ENCODE measurements at places on chromosomes 5 and 9. TPM values are rescaled to one million over a fixed set of nuclear protein-coding genes. Genes with fewer than 3 reads are reported as not detected.

DNA sequence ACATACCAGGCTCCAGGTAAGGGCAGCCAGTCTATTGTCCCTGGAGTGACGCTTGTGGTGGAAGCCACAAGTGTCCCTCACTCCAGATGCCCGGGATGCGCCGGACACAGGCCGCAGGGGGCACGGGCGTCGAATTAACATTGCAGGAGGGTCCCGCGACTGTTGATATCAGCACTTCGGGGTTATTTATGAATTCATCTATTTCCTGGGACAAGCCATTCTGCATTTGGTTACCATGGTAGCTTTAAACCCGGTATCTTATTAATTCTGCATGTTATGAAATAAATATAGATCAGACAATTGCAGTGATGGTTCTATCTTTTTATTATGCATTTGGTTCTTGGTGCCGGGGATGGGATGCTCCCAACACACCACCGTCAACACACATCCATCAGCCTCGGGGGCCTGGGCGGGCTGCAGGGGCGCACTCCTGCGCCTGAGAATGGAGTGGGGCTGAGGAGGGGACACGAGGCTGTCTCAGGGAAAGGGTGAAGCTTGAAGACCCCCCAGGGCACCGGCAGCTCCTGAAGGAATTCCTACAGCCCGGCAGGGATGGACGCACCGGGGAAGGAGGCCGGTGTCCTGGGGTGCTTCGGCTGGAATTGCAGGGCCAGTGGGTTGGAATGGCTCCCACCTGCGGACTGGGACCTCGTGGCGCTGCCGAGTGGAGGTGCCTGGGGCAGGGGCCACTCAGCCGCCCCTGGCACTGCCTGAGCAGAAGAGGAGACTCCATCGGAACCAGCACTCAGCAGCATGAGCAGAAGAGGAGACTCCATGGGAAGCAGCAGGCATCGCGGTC is 17.7 kb upstream of the TMEM250 start:
- DNase-seq, result no peak
- H3K27ac ChIP-seq, result no peak overlapping the region
- peaks cover 42% of the 10 kb centered on the region for H3K4me1 ChIP-seq
- no peaks in the 10 kb centered on the region for H3K36me3 ChIP-seq

GRCh38 chr5:90934091-90934719 is 375.6 kb downstream of the ADGRV1 start:
- no peak overlapping the region for H3K27ac ChIP-seq
- no peaks in the 10 kb centered on the region for H3K4me1 ChIP-seq
- no peak overlapping the region for H3K4me3 ChIP-seq
- DNase-seq, result peak; percentile 18

DNA sequence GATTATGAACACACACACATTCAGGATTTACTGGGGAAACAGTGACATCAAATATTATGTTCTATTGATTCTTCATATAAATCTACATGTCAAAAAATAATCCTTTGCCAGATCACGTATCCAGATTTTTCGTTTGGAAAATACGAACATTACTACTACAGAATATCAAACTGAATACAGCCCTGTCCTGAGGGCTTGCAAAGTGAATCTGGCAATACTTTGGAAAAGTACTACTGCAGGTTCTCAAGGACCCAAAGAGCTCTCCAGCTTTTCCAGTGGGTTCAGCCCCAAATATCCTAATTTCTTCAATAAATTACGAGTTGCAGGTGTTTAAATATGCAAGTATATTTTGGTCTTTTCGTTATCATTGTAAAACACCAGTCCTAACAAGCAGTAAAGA is 411 bp upstream of the NDUFS4 start:
- H3K4me3 ChIP-seq, result peak overlapping the region; percentile 61
- peak overlapping the region; percentile 90 for H3K27ac ChIP-seq
- peaks cover 1% of the 10 kb centered on the region for H3K4me1 ChIP-seq
- DNase-seq, result no peak
- no peaks in the 10 kb centered on the region for H3K27me3 ChIP-seq

DNA sequence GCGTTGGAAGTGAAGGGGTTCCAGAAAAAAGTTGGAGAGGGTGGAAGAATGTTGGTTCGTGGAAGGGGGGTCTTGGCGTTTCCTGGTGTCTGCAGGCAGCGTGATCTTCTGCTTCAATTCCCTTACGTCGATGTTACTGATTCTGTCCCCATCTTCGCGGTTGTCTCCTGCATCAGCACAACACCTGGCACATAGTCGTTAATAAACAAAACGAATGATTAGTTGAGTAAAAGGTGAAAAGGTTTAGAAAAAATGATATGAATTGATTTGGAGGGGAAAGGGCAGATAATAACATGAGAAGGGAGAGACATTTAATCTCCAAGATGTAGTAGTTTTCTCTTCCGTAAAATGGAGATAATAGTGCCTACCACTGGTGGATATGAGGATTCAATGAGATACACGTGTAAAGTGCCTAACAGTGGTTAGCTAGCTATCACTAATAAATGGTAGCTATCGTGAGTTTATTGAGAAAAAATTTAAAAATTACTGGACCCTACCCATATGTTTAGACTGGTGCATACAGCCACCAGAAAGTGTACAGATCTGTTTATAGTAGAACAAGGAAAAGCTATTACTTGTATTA is 556 bp downstream of the MTREX start:
- peaks cover 15% of the 10 kb centered on the region for H3K4me1 ChIP-seq
- DNase-seq, result peak; percentile 19
- H3K27me3 ChIP-seq, result no peaks in the 10 kb centered on the region
- peak overlapping the region; percentile 98 for H3K27ac ChIP-seq
- peak overlapping the region; percentile 82 for H3K4me3 ChIP-seq

- no peaks in the 10 kb centered on the region for H3K4me1 ChIP-seq
- H3K36me3 ChIP-seq, result no peaks in the 10 kb centered on the region
- H3K27ac ChIP-seq, result no peak overlapping the region
- H3K4me3 ChIP-seq, result no peak overlapping the region
- no peaks in the 10 kb centered on the region for H3K27me3 ChIP-seq
- no peak for DNase-seq
Observed at GRCh38 chr9:26308328-26308727, 584.3 kb downstream of the CAAP1 start.

DNA sequence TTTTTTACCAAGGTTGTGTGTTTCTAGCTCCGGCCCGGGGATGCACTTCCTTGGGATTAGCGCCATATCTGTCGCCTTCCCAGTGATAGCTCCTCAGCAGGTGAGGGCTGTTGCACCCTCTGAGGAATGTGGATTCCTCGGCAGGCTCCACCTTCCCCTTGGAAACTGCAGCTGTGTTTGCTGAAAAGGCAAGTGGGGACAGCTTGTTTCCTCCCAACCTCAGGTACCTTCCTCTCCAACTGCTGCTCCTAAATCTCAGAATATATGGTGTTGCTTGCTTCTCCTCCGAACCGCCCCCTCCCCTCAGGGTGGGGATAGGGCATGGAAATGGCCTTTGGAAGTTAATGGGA is 1.3 kb downstream of the SLC1A1 start:
- no peaks in the 10 kb centered on the region for H3K27me3 ChIP-seq
- no peak for DNase-seq
- H3K4me3 ChIP-seq, result no peak overlapping the region
- H3K4me1 ChIP-seq, result peaks cover 12% of the 10 kb centered on the region

GRCh38 chr5:167743695-167744464 is 547.6 kb upstream of the WWC1 start:
- H3K36me3 ChIP-seq, result no peaks in the 10 kb centered on the region
- H3K4me3 ChIP-seq, result no peak overlapping the region
- H3K4me1 ChIP-seq, result no peaks in the 10 kb centered on the region
- no peak for DNase-seq
- H3K27me3 ChIP-seq, result no peaks in the 10 kb centered on the region
- no peak overlapping the region for H3K27ac ChIP-seq

DNA sequence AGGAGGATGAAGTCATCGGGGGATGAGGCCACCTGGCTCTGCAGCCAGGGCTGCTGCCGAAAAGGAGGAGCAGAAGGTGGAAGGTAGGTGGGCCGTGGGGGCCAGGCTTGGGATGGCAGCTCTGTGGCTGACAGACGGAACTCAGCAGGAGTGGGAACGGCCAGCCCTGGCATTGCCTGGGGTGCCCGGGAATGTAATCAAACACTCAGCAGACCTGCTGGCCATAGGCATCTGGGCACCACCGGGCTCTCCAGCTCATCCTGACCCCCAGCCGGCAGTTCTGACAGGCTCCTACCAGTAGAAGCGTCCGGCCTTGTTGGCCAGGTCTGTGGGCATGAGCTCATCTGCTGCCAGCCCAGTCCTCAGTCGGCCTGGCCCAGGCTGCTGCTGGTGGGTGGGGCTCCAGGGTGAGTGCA is 4.3 kb upstream of the FAT2 start:
- no peak overlapping the region for H3K4me3 ChIP-seq
- no peak overlapping the region for H3K27ac ChIP-seq
- no peaks in the 10 kb centered on the region for H3K36me3 ChIP-seq
- DNase-seq, result no peak

The WDR31 gene
- total RNA-seq, result 1.4 TPM

GRCh38 chr5:98614341-98614740 is 159.1 kb upstream of the RGMB start:
- no peaks in the 10 kb centered on the region for H3K4me1 ChIP-seq
- H3K27ac ChIP-seq, result no peak overlapping the region
- no peaks in the 10 kb centered on the region for H3K36me3 ChIP-seq
- no peaks in the 10 kb centered on the region for H3K27me3 ChIP-seq
- DNase-seq, result no peak

The GZMA gene
- total RNA-seq, result not detected

GRCh38 chr5:157590478-157590877 is 14.9 kb upstream of the ADAM19 start:
- no peak overlapping the region for H3K4me3 ChIP-seq
- H3K27ac ChIP-seq, result no peak overlapping the region
- no peaks in the 10 kb centered on the region for H3K4me1 ChIP-seq
- no peak for DNase-seq
- no peaks in the 10 kb centered on the region for H3K27me3 ChIP-seq

GRCh38 chr5:170275376-170275994 is 22.1 kb downstream of the LCP2 start:
- peaks cover 9% of the 10 kb centered on the region for H3K36me3 ChIP-seq
- no peak overlapping the region for H3K4me3 ChIP-seq

DNA sequence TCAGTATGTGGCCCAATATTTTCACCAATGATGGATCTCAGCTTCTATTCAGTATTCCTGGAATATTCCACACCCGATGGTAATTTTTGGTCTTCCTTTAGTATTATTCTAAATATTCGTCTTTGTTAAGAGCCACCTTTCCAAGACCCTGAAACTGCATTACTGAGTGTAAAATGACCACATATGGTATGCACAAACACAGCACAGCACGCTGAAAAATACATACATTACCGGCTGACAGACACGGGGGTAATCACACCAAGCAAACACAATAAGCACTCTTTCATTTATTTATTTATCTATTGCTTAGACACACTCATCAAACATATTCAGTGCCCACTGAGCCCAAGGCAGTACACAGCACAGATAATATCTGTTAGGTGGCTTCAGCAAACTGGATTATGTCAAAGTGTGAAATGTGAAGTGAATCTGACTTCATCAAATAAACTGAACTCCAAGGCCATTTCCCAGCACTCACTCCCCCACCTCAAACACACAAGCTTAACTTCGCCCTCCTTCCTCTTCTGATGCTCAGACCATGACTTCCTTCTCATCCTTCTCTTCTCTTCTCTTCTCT is 1637.8 kb upstream of the C9orf72 start:
- no peaks in the 10 kb centered on the region for H3K36me3 ChIP-seq
- H3K27me3 ChIP-seq, result no peaks in the 10 kb centered on the region
- no peaks in the 10 kb centered on the region for H3K4me1 ChIP-seq
- DNase-seq, result no peak
- no peak overlapping the region for H3K4me3 ChIP-seq

DNA sequence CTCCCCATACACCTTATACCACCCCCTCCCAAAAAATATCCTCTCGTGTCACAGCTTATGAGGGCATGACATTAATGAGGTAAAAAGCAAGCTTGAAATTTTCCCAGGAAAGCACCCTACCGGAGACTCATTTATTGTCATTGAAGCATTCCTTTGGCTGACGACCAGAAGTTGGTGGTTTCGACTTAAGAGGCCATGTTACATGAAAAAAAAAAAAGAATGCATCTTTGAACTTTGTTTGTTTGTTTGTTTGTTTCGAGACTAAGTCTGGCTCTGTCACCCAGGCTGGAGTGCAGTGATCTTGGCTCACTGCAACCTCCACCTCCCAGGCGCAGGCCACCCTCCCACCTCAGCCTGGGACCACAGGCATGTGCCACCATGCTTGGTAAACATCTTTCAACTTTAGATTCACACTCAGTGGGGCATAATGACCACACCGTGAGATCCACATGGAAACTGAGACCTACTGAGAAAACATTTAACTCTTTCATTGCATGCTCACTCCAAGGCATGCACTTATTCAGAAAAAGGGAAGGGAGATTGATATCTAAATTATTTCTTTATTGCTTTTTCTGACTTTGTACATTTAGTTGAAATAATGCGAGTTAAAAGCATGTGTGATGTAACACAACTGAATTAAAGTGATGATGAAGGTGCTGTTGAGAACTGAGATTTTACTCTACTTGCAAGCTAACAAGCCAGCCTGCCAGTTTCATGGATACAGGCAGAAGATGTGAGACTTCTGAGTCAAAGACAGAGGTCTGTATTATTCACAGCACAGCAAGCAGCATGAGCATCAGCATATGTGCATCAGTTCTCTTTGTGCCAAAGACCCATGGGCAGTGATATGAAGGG is 5.1 kb upstream of the RAB14 start:
- H3K4me1 ChIP-seq, result no peaks in the 10 kb centered on the region
- no peak overlapping the region for H3K27ac ChIP-seq
- H3K36me3 ChIP-seq, result no peaks in the 10 kb centered on the region

The C9orf50 gene
- total RNA-seq, result not detected
